NCI-H2081 treated with DMSO at 0.1 percent for 48 hours (cell line): ENCODE measurements at places on chromosomes 16 and 17.

DNA sequence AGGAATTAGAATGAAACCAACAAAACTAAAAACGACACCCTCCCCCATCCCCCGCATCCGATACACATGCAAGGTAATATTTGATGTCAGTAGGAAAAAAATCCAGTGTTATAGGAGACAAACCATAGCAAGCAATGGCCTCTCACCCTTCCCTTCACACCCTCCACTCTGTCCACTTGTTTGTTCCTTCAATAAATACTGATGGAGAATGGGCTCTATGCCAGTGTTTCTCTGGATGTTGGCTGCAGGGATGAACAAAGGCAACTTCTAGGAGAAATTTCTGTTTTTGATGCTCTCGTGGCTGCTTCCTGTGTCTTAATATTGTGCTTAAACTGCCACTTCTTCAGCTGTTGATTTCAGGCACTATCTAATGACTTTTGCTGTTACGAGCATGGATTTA lies 98.8 kb downstream of the WWOX start:
- DNase-seq: no peak

GRCh38 chr16:89120281-89120680 lies 26.6 kb downstream of the ACSF3 start:
- DNase-seq: no peak

DNA sequence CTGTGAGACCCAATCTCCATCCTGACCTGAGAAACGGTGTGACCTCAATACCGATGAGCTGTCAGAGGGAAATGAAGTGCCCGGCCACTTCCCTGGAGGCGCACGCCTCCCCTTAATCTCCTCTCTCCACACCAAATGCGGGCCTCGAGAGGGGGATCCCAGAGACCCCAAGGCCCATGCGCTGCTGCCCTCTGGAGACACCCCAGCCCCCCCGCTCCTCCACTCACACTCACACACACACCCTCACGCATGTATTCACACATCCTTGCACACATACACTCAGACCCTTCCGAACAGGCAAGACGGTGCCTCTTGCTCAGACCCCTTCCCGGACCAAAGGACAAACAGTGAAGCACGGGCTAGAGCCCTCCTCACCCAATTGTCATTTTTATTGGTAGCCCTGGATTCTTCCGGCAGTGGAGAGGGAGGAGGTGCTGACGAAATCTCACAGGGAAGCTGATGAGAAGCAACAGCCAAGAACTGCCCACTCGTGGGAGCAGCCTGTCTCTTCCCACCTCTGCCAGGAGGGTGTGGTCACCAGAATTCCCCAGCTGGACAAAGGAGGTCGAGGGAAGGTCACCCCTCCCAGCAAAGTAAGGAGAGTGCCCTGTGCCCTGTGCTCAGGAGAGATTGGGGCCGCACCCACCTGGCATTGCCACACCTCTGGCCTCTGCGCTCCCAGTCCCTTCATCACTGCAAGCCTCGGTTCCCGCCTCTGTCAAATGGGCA lies 136.0 kb upstream of the TNRC6C start:
- no peak for DNase-seq

DNA sequence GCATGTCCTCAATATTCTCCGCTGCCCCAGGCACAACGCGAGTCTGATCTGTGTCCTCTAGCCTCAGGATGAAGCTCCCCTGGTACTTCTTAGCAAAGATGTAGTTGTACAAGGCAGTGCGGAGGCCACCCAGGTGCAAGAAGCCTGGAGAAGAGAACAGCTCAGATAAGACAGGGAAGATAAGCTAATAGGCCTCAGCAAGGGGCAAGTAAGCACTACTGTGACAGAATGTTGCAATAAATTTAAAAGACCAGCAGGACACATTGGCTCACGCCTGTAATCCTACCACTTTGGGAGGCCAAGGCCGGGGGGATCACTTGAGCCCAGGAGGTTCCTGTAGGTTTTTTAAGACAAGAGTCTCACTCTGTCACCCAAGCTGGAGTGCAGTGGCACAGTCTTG lies 5.0 kb downstream of the EARS2 start:
- DNase-seq: no peak

GRCh38 chr17:77666881-77667395 lies 291.6 kb upstream of the TNRC6C start:
- DNase-seq: no peak

DNA sequence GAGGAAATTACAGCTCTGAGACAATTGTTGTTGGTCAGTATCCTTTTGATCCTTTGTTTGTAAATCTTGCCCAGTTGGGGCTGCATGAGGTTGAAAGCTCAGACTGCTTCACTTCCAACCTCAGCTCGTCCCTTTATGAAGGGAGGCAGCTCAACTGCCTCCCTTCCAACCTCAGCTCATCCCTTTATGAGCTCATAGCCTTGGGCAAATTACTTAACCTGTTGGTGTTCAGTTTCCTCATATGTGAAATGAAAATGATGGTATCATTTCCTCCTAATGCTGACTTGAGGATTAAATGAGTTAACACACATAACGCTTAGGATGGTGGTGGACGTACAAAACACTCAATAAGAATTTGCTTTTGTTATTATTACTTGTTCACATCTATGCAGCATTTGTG lies 265.1 kb downstream of the CDH13 start:
- DNase-seq: no peak

DNA sequence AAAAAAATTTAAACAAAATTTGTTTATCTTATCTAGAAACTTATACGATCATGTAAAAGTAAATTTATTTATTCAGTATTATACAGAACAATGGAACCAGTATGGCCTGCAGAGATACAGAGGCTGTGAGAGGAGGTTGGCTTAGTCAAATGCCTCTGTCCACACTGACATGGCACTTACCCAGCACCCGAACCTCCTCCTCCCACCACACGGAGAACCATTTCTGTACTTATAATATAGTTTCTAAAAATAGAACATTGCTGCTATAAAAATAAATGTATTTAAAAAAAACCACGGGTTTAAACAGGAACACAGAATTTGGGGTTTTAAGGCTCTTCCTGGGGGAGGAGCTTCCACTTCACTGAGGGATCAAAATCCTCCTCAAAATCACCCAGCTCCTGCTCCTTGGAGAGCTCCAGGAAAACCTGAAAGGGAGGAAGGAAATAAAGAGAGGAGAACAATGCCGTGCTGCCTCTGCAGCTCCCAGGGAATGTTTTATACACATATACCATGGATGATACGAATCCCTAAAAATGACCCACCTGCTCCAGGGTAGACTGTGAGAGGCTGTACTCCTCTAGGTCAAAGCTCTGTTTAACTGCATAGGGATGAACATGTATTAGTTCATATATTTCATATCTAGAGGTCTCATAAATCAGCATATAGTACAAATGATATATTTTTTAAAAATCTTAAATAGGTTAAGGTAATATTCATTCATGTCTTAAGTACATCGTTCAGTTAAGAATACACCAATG lies 87.3 kb downstream of the ABCA8 start:
- DNase-seq: no peak

GRCh38 chr16:89219365-89219764 lies 1.9 kb downstream of the ZNF778 start:
- DNase-seq: no peak

DNA sequence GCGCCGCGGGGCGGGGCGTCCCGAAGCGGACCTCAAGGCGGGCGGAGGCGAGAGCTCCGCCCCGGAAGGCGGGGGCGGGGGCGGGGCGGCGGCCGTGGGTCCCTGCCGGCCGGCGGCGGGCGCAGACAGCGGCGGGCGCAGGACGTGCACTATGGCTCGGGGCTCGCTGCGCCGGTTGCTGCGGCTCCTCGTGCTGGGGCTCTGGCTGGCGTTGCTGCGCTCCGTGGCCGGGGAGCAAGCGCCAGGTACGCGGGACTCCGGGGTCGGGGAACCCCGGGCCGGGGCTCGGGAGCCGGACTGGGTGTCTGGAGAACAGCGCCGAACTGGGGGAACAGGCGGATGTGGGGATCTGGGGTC lies at the start of gene TNFRSF12A:
TNFRSF12A (plus strand) TSS at position 122 of the 357 bp plus-strand sequence; CDS start at position 152, 30 bp downstream.
- no peak for DNase-seq

GRCh38 chr17:35081638-35082037 lies 18.1 kb upstream of the RFFL start:
- DNase-seq: no peak

DNA sequence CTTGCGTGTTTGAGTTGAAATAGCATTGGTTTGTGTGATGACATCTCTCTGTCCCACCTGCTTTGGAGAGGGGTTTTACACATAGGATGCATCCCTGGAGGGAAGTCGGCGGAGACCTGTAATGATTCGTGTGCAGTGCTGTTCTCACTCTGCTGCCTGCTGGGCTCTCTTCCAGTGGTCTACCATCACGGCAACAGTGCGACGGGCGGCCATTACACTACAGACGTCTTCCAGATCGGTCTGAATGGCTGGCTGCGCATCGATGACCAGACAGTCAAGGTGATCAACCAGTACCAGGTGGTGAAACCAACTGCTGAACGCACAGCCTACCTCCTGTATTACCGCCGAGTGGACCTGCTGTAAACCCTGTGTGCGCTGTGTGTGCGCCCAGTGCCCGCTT lies 41.1 kb upstream of the CRISPLD2 start:
- DNase-seq: no peak

DNA sequence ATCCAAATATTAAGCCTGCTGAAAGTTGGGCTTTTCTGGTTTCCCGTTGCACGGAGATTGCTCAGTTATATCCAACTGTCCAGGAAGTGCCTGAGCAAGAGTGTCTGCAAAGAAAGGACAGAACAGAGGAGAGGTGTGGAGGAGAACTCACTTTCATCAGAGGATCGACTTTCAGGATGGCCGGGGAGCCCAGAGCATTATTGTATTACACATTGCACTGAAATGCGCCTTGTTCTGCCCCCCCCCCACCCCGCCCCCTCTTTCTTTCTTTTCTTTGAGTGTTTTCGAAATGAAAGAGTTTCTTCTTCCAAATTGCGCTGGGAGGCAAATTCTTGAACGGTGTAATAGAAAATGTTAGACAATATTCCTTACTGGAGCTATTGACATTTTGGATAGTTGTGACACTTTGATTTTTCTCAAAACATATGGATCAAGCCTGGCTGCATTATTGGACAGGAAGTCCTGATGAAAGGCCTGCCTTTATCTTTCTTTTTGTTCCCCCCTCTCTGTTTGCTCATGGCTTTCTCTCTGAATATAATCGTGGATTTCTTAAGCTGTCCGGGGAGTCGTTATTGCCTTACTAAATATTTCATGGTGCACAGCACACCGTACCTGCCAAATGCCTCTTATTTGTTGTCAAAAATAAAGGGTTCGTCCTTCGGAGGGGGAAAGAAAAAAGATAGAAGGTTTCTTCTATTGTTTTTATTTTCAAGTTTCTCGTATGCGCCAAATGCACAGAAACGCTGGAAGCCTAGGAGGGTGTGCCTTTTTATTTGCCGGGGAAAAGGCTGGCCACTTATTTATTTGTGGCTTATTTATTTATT lies 110.8 kb downstream of the IRX3 start:
- DNase-seq: no peak

DNA sequence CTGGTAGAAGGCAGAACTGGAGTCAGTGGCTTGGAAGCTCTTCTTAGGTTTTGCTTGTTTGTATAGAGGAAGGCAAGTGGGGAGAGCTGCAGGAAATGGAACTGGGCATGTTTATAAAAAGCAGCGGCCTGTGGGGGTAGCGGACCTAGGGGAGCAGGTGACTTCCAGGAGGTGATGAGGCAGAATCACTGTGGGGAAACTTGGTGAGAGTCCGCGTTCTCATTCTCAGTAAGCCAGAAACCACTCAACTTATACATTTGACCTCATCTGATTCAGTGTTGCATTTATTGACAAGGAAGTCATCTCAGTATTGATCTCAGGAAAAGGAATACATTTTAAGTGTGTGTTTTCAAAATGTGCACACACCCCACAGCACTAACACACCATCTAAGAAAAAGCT lies 299.8 kb downstream of the CNTNAP4 start:
- DNase-seq: no peak

DNA sequence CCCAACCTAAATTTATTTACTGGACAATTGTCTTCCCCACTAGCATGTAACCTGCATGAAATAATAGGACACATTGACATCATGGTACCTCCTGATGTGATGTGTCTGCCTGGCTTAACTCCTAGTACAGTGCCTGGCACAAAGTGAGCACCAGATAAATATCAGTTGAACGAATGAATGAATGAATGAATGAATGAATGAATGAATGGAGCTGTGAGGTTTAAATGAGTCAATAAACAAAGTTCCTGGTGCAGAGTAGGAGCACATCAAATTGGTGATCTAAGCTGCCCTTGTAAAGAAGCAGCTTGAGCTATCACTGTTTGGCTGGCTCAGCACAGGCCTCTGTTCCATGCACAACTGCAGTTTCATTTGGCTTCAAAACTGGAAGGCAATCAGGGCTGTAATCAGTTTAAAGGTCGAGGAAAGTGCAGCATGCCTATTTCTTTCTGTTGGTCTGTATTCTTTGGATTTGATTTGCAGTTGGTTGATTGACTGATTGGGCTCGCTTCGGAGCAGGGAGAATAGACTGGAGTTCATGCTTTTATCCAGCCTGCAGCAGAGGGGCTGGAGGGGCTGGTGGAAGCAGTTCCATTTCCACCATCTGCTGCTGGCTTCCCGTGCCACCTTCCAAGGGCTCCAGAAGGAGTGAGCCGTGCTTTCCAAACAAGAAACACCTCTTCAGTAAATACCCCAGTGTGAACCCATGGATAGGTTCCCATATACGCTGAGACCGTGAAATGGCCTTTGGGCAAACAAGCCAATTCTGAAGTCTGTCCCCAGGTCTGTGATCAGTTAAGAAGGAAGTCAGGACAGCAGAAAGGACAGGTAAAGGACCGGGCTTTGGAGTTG lies 54.6 kb downstream of the GPRC5B start:
- no peak for DNase-seq
